MG63 (cell line): ENCODE measurements at places on chromosomes 6 and 20. TPM values are rescaled to one million over a fixed set of nuclear protein-coding genes. Genes with fewer than 3 reads are reported as not detected.

GRCh38 chr20:51019656-51020592 lies 3.0 kb downstream of the KCNG1 start:
- no peak for DNase-seq

The SRMS gene
- not detected in 2 replicates for total RNA-seq

DNA sequence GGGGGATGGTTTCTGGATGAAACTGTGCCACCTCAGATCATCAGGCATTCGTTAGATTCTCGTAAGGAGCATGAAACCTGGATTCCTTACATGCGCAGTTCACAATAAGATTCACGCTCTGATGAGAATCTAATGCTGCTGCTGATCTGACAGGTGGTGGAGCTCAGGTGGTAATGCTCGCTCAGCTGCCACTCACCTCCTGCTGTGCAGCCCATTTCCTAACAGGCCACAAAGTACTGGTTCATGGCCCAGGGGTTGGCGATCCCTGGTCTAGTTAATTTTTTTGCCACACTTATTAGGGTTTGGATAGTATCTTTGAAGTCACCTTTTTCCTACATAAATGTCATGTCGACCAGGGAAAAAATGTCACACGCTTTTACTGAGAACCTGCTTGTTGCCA lies 96.8 kb upstream of the MLIP start:
- no peak for DNase-seq

DNA sequence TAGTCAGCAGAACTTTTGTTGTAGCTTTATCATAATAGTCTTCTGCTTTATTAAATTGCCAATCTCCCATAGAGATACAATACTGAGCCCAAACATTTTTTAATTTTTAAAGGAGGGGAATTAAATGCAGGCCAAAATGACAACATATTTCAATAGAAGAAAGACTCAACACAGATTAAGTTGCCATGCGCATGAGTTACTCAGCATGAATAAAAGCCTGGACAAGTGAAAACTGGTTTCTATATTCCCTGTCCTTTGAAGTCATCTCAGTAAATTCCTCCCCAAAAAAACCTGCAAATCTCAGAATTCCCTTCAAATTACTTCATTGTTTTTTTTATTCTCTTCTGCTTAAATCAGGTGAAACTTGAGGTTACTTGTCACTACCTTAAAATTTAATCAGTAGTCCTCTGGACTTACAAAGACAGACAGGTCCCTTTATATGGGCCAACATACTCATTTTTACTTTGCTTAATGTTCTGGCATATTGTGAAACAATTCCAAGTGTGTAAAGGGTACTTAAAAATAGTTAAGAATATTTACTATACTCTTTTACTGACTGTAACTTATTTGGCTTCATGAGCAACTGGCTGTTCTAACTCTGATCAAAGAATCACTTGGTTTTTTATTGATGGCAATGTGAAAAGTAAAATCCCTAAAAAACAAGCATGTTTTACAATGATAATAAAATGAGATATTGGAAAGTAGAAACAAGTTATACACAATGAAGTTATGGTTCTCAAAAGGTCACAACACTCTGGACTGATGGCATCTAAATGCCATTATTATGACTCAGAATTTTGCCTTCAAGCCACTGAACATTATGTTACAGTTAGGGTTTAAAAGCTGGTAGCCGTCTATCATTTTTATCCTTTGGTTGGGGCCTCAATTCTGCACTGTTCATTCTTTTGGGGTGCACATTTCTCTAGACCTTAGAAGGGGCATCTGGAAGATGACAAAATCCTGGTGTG lies 49.9 kb upstream of the COL21A1 start:
- no peak for DNase-seq

The POLR3F gene
- total RNA-seq, result 7.7 and 12.6 TPM in 2 replicates

The C6orf15 gene
- 0.91 TPM in 1 of 2 replicates, not detected in the other for total RNA-seq

The GJA10 gene
- total RNA-seq, result not detected in 2 replicates

The WFDC2 gene
- total RNA-seq, result not detected in 2 replicates

GRCh38 chr6:136052031-136052430 lies 198.1 kb downstream of the MTFR2 start:
- no peak for DNase-seq

The TRIM31 gene
- not detected in 2 replicates for total RNA-seq

DNA sequence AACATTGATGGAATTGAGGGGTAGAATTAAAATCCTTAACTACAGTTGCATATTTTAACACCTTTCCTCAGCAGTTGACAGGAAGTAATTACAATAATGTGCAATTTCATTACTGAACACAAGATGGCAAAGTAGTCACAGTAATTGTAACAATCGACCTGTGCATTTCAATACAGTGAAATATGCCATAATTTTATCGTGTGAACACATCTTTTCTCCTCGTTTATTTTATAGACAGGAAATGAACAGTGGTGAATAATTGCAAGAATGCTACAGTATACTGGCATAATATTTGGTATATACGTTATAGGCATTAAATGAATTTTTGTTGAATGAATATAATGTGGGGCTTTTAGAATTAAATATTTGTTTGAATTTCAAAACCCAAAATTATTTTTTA lies 25.0 kb downstream of the CYB5R4 start:
- no peak for DNase-seq

The SLC17A1 gene
- total RNA-seq, result not detected in 2 replicates

DNA sequence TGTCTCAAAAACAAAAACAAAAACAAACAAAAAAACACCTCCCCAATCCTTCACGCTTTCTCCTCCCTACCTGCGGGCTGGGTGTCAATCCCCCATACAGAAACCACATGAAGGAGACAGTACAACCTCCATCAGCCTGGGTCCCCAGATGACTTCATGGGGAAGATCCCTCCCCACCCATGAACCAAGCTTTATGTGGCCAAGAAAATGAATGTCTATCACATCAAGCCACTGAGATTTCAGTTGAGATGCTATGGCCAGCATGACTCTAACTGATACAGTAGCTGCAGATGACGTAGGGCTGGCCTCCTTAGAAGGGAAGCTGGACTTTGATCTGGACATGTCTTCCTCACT lies 21.2 kb upstream of the BNIP5 start:
- no peak for DNase-seq

The TFEB gene
- 4.4 and 5.2 TPM in 2 replicates for total RNA-seq
